Stimulated activated CD8-positive, alpha-beta memory T cell treated with anti-CD3 and anti-CD28 coated beads, Interleukin-7, amount 100 ng/mL, for 1 hour (primary cell): ENCODE measurements at places on chromosomes 16 and 17.

DNA sequence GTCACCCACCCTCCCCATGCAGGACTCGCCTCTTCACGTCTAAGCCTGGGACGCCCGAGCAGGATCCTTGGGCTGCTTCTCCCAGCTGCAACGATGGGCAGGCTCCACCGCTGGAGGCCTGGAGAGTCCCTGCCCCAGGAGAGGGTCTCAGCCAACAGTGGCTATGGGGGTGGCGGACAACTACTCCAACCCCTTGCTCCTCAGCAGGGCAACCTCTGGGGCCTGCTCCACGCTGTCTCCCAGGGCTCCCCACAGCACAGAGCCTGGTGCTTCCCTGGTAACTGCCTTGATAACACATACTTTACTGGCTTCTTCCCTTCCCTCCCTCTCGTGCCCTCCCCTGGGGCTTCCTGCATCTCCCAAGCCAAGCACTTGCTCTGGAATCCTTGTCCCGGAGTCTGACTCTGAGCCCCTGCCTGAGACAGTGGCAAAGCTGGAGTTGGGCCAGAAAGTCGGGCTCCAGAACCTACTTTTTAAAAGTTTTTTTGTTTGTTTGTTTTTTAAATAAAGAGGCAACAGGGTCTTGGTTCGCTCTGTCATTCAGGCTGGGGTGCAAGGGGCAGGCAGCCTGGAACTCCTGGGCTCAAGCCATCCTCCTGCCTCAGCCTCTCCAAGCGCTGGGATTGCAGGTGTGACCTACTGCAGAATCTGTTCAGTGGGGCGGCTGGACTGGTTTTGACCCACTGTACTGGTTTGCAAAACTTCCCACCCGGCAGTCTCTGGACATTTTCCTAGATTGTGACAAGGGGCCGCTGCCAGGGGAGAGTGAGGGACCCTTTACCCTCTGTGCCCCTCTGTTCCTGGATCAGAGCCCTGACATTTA, 99.4 kb downstream of the TNFRSF13B start:
- DNase-seq, result no peak

GRCh38 chr17:44786551-44787081, 27.8 kb downstream of the ADAM11 start:
- no peak for DNase-seq

DNA sequence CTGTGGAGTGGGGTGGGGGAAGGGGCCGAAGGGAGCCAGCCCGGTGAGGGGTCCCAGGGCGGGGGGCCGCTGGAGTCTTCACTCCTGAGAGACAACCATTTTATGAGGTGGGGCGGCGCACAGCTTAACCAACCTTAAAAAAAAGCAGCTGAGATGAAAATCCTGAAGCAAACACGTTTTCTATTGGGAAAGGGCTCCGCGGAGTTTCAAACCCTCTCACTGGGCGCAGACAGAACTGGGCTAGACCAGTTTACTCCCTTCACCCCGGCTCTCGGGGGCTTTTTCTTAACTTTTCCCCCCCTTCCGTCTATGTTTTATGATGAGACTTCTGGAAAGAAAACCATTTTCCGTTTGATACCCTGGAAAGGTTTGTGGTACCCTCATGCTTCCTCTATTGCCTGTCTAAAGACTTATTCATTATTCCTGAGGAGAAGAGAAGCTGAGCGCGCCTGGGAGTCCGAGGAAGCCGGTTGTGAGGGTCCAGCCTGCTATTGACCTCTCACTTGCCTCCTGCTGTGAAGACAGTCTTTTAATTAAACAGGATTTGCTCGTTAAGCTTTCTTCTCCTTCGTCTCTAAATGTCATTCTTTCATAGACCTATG, 482 bp upstream of the SSH2 start:
- DNase-seq, result no peak

- DNase-seq, result no peak
These were observed 37.4 kb downstream of the ARHGAP23 start for GRCh38 chr17:38465391-38466345.

DNA sequence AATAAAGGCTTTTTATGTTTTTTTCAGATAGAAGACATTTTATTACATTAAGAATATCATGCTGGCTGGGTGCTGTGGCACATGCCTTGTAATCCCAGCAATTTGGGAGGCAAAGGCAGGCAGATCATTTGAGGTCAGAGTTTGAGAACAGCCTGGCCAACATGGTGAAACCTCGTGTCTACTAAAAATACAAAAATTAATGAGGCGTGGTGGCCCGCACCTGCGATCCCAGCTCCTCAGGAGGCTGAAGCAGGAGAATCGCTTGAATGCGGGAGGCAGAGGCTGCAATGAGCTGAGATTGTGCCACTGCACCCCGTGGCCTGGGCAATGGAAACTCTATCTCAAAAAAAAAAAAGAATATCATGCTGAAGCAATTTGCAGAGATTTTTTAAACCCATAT, 29.1 kb upstream of the HAPSTR1 start:
- no peak for DNase-seq

- DNase-seq, result no peak
These were observed 218.3 kb downstream of the CDH13 start for GRCh38 chr16:82845116-82845515.
